B cell (primary cell): ENCODE measurements at places on chromosomes 4 and X. TPM values are rescaled to one million over a fixed set of nuclear protein-coding genes. Genes with fewer than 3 reads are reported as not detected.

DNA sequence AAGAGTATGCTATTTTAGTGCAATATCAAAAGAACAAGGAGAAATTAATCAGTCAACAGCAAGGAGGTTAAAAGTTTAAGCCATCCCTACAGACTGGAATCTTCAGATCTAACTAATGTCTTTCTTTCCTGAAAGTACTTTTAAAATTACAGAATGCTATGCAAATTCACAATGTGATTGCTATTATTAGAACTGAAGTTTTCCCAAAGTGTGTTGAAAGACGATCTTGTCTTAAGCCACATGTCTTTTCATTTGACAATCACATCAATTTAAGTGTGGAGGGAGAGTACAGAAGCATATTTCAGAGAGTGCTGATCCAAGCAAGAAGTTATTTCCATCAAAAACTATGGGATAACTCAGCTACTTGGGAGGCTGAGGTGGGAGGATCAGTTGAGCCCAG is 64.7 kb upstream of the TNIP3 start:
- no peaks in the 10 kb centered on the region for H3K27me3 ChIP-seq
- H3K36me3 ChIP-seq: no peaks in the 10 kb centered on the region
- H3K4me1 ChIP-seq: no peaks in the 10 kb centered on the region
- H3K4me3 ChIP-seq: no peak overlapping the region

DNA sequence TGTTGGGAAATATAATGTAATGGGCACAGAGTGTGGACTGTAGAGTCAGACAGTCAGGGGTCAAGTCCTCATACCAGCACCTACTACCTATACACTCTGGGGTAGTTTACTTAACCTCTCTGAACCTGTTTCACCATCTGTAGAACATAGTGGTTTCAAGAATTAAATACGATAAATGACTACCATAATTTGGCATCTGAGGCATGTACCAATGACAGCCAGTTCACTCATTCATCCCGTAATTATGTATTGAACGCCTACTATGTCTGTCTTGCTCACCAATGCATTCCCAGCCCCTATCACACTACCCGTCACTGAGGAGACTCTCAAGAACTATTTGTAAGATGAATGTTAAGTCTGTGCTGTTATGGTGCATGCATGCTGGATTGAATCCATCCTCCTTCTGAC is 2.0 kb upstream of the FGB start:
- H3K36me3 ChIP-seq: no peaks in the 10 kb centered on the region
- no peaks in the 10 kb centered on the region for H3K4me1 ChIP-seq
- no peak for DNase-seq
- H3K27ac ChIP-seq: no peak overlapping the region
- no peaks in the 10 kb centered on the region for H3K27me3 ChIP-seq

DNA sequence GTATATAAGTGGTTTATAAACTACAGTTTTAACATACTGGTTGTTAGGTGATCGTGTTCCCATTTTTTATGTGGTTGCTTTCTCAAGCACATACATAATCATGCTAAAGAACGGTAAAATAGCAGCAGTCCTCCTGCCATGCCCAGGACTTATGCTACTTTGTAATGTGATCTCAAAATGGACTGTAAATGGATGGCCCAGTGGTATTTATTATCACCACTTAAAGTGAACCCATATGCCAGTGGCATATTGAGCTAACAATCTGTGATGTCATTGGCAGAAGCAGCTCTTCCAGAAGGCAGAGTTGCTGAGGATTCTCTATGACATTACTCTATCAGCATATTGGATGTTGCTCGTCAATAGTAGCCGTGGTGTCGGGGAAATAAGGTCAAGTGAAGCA is 28.6 kb downstream of the ANK2 start:
- H3K4me1 ChIP-seq: no peaks in the 10 kb centered on the region
- H3K36me3 ChIP-seq: no peaks in the 10 kb centered on the region
- no peak overlapping the region for H3K27ac ChIP-seq

GRCh38 chr4:7191546-7192251 is 639 bp upstream of the SORCS2 start:
- H3K4me1 ChIP-seq: no peaks in the 10 kb centered on the region
- H3K4me3 ChIP-seq: no peak overlapping the region
- no peak for DNase-seq

RBM46 gene
- not detected in 2 replicates for total RNA-seq

DNA sequence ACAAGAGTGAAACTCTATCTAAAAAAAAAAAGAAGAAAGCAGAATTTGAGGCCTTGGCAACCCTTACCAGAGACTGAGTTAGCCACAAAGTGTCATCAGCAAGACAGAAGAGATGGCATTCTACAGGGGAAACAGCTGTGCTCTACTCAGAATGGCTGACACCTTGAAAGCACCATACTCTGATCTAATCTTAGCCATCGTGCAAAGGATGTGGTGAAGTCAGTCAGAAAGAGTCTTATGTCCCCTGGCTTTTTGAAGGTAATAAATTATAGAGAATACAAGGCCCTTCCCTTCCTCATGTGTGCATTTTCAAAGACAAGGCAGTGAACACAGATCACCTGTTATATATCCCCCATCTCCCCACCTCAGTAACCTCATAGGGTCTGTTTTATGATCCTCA is 13.2 kb downstream of the CLNK start:
- peak; percentile 56 for DNase-seq
- peak overlapping the region; percentile 37 for H3K27ac ChIP-seq
- no peak overlapping the region for H3K4me3 ChIP-seq
- no peaks in the 10 kb centered on the region for H3K27me3 ChIP-seq

DNA sequence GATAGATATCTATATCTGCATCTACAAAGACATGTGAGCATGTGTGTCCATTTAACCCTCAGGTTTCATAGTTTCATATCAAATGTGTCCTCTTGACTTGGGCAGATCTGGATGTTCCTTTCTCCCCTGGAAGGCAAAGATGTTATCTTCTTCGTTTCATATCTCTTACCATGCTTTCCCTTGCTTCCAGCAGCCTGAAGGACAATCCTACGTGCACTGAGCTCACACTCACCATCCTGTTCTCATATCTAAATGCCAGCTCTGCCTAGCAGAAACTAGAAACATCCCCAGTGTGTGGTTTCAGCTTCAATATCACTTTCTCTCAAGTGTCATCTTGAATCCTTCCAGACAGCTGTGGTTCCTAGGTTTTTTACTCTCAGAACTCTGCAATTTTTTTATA is 66.2 kb downstream of the ZAR1 start:
- DNase-seq: no peak
- H3K4me1 ChIP-seq: no peaks in the 10 kb centered on the region
- peaks cover 69% of the 10 kb centered on the region for H3K36me3 ChIP-seq
- H3K27me3 ChIP-seq: no peaks in the 10 kb centered on the region
- no peak overlapping the region for H3K27ac ChIP-seq

GYPE gene
- 3.4 and 4.7 TPM in 2 replicates for total RNA-seq

DNA sequence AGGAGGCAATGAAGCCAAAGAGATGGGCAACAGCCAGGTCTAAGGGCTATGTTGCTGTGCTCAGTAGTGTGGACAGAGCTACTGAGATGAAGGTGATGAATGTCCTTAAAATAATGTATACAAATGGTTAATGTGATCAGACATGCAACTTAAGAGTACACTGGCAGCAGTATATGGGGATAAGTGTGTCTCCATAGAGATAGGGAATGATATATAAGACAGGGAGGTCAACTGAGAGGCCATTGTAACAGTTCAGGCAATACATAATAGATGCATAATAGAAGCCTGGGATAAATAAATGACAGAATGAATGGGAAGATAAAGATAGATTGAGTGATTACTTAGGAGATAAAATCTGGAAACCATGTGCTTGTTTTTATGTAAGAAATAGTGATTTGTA is 250.0 kb downstream of the CFAP299 start:
- no peak overlapping the region for H3K27ac ChIP-seq
- no peaks in the 10 kb centered on the region for H3K4me1 ChIP-seq
- no peak for DNase-seq
- H3K36me3 ChIP-seq: no peaks in the 10 kb centered on the region
- no peak overlapping the region for H3K4me3 ChIP-seq

DNA sequence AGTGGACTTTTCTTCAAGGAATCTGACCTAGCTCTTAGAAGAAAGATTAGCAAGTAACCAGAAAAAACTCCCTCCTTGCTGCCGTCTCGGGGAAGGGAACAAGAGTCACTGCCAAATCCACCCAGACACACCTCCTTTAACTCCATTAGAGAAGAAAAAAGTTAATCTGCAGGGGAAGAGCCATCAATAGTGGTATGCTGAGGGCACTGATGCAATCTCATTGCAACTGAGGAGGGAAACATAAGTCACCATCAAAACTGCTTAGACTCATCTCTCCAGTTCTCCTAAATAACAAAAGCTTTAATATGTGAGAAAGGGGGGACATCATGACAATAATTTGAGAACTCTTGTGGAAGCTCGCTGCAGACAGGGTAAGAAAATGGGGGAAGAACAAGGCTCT is 49.3 kb upstream of the MAGED4B start:
- no peak for DNase-seq
- no peak overlapping the region for H3K4me3 ChIP-seq
- no peaks in the 10 kb centered on the region for H3K4me1 ChIP-seq
- H3K27ac ChIP-seq: no peak overlapping the region
- no peaks in the 10 kb centered on the region for H3K36me3 ChIP-seq

- no peaks in the 10 kb centered on the region for H3K4me1 ChIP-seq
- H3K36me3 ChIP-seq: no peaks in the 10 kb centered on the region
- H3K4me3 ChIP-seq: no peak overlapping the region
- H3K27me3 ChIP-seq: no peaks in the 10 kb centered on the region
- H3K27ac ChIP-seq: no peak overlapping the region
- DNase-seq: no peak
Measured at GRCh38 chr4:148077581-148077980, 345.7 kb downstream of the ARHGAP10 start.

DNA sequence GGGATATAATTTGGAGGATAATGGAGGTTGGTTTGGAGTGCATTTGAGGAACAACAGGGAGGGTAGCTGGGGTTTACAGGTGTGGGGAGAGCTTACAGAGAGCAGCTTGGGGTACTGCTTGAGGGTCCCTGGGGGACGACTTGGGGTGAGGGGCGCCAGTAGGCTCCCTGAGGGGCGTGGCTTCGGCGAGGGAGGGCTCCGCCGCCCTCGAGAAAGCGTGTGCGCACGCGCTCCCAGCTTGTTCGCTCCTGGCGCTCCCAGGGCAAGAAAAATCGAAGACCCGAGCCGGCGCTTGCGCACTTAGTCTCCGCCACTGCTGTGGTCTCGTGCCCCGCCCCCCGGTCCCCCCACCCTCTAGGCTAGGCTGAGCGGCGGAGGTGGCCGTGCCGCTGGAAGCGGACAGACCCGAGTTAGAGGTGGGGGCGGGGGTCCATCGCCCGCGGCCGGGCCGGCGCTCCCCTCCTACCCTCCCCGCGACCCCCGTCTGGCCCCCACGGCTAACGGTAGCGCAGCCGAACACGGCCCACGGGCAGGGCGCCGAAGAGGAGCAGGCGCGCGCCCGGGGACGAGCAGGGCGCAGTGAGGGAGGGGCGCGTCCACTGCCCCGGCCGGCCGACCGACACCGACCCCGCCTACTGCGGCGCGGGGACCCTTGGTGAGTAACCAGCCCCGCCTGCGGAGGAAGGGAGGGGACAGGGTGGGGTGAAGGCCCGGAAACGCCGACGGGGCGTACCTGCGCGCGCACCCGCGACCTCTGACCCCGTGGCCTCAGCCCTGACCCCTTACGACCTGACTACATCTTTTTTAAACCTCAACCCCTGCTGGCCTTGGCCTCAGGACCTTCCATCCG is 5.4 kb upstream of the CCDC120 start:
- peak overlapping the region; percentile 66 for H3K4me3 ChIP-seq
- DNase-seq: peak; percentile 70
- H3K4me1 ChIP-seq: peaks cover 11% of the 10 kb centered on the region
- peak overlapping the region; percentile 55 for H3K27ac ChIP-seq

NAT8L gene
- 0.25 and 0.34 TPM in 2 replicates for total RNA-seq

DNA sequence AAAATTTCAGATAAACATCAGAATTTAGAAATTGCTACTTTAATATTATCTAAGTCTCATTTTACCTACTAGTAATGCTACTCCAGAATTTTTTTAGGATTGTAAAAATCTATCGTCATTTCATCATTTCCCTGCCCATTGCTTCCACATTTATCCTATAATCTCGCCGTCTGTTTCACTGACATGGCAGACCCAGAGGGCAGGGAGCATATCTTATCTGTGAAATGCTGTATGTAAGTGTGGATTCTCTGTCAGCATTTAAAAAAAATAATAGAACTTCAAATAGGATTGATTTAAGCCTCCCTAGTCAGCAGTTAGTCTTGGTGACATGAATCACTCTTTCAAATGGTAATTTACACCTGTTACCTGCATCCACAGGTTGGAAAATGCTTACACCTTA is 314.4 kb downstream of the PCDH7 start:
- no peaks in the 10 kb centered on the region for H3K4me1 ChIP-seq
- no peak overlapping the region for H3K27ac ChIP-seq

- H3K27me3 ChIP-seq: no peaks in the 10 kb centered on the region
- no peak for DNase-seq
- H3K4me3 ChIP-seq: no peak overlapping the region
- H3K36me3 ChIP-seq: no peaks in the 10 kb centered on the region
- H3K27ac ChIP-seq: no peak overlapping the region
Measured at GRCh38 chrX:82703551-82703950, 804.5 kb upstream of the POU3F4 start.

GRCh38 chrX:57595381-57595811 is 3.6 kb downstream of the ZXDB start:
- no peaks in the 10 kb centered on the region for H3K36me3 ChIP-seq
- H3K27ac ChIP-seq: no peak overlapping the region
- peak overlapping the region; percentile 8 for H3K4me3 ChIP-seq

DNA sequence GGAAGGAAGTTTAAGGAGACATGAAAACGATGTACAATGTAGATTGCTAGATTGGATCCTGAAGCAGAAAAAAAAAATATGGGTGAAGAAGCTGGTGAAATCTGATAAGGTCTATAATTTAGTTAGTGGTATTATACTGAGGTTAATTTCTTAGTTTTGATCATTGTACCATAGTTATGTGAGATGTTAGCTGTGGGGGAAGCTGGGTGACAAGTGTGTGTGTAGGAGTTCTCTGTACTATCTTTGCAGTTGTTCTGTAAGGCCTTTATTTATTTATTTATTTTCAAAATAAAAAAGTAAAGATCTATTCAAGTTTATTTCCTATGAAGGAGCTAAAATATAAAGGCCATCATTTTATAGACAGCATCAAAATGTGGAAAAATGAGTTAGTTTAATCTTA is 12.5 kb upstream of the EXOC1 start:
- no peak for DNase-seq
- H3K27ac ChIP-seq: no peak overlapping the region
- H3K4me1 ChIP-seq: no peaks in the 10 kb centered on the region
- no peaks in the 10 kb centered on the region for H3K36me3 ChIP-seq
- H3K4me3 ChIP-seq: no peak overlapping the region

SLC25A6 gene
- 323 and 343 TPM in 2 replicates for total RNA-seq

DNA sequence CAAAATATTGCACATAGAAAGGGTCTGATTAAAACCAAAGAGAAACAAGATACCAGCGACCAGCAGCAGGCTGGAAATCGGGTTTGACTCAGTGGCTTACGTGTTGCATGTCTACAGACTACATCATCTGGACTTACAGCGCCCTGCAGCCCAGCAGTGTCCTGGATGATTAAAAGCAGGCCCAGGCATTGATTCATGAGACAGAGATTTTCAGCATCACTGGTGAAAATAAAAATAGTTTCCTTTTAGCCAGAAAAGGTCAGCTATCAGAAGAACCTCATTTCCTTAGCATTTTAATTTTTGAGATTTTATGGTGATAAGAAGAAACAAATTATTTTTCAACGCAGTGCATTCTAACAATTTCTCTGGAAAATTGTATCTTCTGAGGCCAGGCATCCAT is 190.6 kb downstream of the PTTG2 start:
- no peak overlapping the region for H3K27ac ChIP-seq
- no peak overlapping the region for H3K4me3 ChIP-seq
- no peak for DNase-seq
- H3K4me1 ChIP-seq: peaks cover 18% of the 10 kb centered on the region
